ENCODE measurements at places on chromosomes 7 and 10. TPM values are rescaled to one million over a fixed set of nuclear protein-coding genes. Genes with fewer than 3 reads are reported as not detected.

GPR37 gene
- total RNA-seq = 10.7 TPM

HIBADH gene
- 17.6 TPM for total RNA-seq

PRLHR gene
- total RNA-seq = 0.36 TPM

SPDYE18 gene
- 1.3 TPM for total RNA-seq

FBXO24 gene
- total RNA-seq = 0.45 TPM

TAS2R41 gene
- not detected for total RNA-seq

DNA sequence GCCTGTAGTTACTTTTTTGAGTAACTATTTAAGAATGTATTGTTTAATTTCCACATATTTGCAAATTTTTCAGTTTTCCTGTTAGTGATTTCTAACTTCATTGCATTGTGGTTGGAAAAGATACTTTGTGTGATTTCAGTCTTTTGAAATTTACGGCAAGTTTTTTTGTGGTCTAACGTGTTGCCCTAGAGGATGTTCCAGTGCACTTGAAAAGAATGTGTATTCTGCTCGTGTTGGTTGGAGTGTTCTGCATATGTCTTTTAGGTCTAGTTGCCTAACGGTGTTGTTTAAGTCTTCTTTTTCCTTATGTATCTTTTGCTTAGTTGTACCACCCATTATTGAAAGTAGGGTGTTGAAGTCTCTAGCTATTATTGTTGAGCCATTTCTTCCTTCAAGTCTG, 59.7 kb downstream of the LCOR start:
- DNase-seq = no peak

DNA sequence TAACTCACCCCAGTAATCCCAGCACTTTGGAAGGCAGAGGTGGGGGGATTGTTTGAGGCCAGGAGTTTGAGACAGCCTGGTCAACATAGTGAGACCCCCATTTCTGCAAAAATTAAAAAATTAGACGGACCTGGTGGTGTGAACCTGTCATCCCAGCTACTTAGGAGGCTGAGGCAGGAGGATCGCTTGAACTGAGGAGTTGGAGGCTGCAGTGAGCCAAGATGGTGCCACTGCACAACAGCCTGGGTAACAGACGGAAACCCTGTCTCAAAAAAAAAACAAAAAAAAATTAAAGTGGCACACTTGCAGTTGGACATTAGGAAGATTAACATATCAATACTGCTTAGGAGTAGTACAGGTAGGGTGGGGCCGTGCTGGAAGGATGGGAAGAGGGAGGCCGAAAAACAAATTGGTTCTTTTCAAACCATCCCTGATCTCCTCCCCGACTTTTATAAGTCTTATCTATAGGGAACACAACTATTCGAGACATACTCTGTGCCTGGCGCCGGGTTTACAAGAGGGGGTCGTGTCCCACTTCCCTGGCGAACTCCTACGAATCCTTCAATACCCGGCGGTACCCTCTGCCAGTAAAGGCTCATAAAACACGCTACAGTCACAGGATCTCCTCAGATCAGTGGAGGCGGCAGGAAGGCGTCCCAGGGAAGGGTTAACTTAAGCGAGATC, 628 bp downstream of the TAF6 start:
- no peak for DNase-seq

GRCh38 chr10:82558014-82558607, 683.1 kb downstream of the NRG3 start:
- no peak for DNase-seq

DNA sequence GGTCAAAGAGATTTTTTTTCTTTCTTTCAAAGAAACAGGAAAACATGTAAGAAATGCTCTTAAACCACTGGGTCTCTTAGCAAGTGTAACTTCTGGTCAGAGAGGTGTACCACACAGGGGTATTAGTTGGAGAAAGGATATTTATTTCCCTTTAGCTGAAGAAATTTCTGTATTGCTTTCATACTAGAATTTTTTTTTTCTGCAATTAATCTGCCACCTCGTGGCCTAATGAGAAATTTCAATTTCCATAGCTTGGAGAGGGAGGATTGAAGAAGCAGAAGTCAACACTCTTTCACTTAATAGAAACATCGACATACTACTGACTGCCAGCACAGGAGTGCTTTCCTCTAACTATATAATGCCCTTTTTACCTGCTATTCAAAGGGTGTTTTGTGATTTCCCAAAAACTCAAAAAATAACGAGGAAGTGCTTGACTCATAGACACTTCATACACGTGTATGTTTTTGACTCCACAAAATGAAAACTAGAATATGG, 177.6 kb upstream of the NAMPT start:
- DNase-seq = peak; percentile 21

DNA sequence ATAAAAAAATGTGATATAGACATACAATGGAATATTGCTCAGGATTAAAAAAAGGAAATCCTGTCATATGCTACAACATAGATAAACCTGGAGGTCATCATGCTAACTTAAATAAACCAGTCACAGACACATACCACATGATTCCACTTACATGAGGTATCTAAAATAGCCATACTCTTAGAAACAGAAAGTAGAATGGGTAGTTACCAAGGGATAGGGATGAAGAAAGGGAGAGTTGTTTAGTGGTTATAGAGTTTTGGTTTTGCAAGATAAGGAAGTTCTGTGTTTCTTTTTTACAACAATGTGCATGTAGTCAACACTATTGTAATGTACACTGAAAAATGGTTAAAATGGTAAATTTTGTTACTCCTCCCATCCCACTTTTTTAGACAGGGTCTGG, 30.5 kb downstream of the BICC1 start:
- no peak for DNase-seq

- DNase-seq = no peak
These were observed 19.4 kb upstream of the PDGFA start for GRCh38 chr7:538764-539685.

DNA sequence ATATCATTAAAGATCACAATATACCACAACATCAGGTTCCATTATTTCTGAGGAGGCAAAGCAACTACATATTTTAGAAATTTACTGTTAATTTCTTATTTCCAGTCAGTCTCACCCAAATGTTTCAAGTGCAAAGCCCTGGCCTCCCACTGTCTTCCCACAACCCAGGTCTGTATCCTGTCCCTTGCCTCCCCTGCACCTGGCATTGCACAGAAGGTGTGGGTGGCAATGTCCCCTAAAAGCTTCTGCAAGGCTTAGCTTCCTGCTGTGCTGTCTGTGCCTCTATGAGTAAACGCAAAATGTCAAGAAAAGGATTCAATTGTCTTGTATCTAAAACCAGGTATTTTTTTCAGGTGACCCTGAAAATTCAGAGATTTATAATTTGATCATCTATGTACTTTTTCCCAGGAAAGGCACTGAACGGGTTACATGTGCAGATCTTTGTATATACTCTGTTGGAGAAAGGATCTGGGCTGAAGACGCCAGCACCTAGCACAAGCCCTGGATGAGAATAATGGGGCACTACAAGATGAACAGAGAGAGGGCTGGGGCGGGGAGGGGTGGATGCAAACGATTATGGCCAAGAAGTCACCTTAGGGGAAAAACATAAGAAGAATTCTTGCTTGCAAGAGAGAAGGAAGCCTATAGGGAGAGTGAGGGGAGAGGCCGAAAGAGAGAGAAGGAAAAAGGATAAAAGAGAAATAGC, 3.1 kb upstream of the ANTXRL start:
- DNase-seq = no peak

DNA sequence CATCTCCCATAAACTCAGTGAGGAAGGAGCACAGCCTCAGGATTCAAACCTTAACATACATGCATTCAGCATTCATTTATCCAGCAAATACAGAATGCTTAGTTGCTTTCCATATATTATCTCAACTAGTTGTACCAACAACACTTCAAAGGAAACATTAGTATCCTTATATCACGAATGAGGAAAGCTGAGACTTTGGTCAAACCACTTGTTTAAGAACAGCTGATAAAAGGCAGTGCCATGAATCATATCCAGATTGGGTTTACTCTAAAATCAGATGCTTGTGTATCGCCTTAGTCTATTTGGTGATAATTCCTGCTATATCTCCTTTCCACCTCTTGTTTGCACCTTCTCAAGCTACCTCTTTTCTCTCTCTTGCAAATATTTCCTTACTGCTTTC, 1.9 kb upstream of the CPED1 start:
- DNase-seq = no peak
